SK-N-MC (cell line): ENCODE measurements at places on chromosomes 4 and X.

DNA sequence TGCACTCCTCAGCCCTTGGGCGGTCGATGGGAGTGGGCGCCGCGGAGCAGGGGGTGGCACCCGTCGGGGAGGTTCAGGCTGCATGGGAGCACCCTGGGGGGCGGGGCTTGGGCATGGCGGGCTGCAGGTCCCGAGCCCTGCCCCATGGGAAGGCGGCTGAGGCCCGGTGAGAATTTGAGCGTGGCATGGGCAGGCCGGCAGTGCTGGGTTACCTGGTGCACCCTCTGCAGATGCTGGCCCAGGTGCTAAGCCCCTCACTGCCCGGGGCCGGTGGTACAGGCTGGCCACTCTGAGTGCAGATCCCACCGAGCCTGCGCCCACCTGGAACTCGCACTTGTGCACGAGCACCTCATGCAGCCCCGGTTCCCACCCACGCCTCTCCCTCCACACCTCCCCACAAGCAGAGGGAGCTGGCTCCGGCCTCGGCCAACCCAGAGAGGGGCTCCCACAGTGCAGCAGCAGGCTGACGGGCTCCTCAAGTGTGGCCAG is 556.3 kb downstream of the GALNTL6 start:
- DNase-seq, result no peak

DNA sequence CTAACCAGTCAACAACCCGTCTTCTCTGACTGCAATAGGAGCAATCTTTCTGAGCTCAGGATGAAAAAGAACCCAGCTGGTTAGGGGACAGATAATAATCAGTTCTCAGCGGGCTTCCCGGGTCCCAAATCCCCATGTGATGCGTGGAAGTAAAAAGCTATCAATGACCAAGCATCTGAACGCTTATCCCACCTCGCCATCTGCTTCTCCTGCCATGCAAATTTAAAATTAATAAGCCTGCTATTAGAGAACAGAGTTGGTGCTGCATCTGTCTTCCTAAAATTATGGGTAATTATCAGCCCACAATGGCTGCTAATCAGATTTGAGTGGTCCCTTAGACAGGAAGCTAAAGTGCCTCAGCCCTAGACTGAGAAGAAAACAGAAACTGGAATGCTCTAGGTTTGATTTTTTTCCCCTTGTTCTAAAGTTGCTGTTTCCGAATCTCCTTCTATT is 37.5 kb downstream of the AFAP1 start:
- DNase-seq, result no peak

DNA sequence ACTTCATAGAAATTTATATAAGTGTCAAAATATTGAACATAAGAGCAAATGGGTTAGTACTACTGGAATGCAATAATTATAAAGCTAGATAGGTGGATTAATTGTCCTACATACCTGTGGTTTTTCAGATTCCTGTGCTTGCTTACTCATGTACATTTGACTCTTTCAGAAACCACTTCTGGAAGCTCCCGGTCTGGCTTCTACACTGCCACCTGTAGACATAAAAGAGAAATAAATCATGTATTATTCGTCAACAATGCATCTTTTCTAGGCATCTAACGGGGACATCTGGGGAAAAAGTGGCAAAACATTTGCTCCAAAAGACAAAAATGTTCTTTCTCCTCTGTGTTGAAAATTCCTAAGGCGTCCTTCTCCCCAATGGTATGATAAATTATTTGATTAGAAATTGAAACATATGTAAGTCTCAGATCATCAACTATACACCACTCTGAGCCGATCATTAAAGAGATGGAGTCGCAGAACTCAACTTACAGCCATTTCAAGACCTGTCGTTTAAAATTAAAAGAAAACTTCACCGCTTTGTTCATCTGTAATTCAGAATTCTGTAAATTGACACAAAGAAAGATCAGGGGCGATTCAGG is 648.7 kb upstream of the DIPK2B start:
- peak; percentile 39 for DNase-seq

- DNase-seq, result no peak
Measured at GRCh38 chr4:108589961-108590360, 30.4 kb upstream of the RPL34 start.

DNA sequence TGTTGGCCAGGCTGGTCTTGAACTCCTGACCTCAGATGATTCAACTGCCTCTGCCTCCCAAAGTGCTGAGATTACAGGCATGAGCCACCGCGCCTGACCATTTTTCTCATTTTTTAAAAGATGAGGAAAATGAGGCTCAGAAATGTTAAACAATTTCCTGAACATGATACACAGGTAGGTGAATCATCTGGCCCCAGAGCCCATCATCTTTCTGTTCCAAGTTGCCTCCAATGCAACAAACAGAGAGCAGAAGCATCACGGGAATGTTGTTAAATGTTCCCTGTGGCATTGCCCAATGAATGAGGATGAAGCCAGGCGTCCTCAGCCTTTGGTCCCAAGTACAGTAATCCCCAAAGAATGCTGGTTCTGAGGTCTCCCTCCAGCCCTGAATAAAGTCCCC is 31.3 kb upstream of the ANXA5 start:
- DNase-seq, result no peak

DNA sequence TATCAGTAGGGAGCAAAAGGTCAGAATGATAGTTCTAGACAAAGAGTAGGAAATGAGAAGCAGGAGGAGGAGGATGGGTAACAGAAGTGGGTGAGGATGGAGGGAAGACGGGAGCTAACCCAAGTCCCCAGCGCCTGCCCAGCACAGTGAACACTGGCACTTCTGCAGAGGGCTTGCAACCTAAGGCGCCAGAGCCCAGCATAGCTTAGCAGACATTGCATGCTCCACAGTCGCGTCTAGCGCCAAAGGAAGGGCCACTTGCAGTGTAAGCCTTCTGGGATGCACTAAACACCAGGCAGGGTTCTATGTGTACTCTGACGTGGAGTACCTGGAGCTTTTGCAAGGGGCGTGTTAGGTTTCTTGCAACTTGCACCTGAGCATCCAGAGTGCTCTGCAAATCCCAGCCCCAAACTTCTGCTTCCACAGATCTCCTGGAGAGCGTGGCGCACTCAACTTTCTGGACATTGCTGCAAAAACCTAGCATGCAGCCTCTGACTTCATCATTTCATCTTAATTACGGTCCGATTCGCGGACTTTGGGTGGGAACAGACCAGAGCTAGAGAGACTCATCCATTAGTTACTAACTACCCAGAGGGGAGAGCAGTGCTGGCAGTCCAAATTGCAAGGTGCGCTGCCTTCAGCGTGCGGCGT is 46.5 kb upstream of the NKAP start:
- DNase-seq, result no peak

DNA sequence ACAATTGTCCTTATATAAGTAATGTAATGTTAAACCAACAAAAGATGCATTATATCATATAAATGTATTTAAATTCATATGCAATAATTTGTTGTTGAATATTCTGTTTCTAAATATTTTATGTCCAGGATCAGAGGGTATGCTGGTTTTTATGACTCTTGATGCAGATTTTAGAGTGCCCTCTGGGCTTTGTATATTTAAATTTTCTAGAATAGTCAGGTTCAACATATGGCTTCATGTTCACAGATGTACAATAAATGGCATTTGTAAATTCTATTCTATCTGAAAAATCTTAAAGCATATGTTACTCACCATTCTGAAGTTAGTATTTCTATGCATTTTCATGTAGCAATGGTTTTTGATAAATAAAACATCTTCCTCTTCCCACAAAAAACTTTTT is 1555.4 kb downstream of the PCDH18 start:
- DNase-seq, result no peak

- DNase-seq, result no peak
Measured at GRCh38 chr4:138275216-138275615, 33.1 kb upstream of the SLC7A11 start.
